ENCODE measurements at places on chromosomes 6 and 20.

DNA sequence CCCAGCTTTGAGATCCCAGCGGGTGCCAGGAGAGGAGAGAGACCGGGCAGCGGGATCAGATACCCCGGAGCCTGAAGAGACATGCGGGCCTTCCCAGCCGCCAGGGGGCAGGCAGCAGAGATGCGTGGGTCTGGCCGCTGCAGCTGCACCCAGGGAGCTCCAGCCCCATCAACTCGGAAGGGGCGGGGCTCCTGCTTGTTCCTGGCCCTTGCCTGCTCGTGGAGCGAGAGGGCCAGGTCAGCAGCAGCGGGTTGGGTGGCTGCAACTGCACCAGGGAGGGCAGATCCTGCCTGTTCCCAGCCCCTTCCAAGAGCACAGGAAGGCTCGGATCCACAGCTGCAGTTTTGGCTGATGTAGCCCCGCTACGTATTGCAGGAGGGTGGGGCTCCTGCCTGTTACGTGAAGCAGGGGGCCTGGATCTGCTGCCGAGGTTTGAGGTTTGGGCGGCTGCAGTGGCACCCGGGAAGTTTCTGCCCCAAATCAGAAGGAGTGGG lies 532.8 kb downstream of the RFPL4B start:
- DNase-seq = no peak

DNA sequence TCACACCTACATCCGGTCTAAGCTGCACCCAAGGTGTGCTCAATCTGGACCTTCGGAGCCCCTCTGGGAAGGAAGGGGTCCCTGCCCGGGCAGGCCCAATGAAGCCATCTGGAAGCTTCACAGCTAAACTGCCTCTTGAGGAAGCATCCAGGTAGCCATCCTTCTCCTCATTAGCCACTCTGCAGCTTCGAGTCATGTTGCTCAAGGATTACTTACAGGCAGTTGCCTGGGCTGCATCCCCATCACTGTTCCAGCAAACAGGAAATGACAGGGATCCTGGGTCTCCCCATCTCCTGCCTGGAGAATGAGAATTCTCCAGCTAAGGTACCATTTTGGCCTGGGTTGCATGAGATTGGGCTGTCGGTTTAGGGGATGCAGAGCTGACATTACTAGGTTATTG lies 91.7 kb downstream of the ERMARD start:
- DNase-seq = no peak

- no peak for DNase-seq
These were observed 2.0 kb upstream of the FOXC1 start for GRCh38 chr6:1607516-1608221.

DNA sequence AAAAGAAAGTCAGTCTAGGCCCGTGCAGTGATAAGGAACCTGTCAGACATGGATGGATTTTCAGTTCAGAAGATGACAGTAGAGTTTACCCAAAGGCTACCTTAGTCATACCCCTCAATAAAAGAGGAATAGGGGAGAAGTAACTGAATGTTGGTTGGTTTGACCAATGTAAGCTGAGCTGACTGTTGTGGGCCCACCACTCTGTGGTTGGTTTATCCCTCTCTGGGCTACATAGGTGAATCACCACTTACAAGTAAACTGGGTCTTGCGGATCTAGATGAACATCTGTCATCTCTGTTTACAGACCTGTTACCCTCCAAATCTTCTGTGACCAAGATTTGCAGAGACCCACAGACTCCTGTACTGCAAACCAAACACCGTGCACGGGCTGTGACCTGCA lies 37.2 kb upstream of the MYLK2 start:
- no peak for DNase-seq

- DNase-seq = no peak
These were observed 18.5 kb upstream of the ISM1 start for GRCh38 chr20:13202565-13202964.

- no peak for DNase-seq
These were observed 349.9 kb downstream of the ARHGAP18 start for GRCh38 chr6:129359811-129360681.

DNA sequence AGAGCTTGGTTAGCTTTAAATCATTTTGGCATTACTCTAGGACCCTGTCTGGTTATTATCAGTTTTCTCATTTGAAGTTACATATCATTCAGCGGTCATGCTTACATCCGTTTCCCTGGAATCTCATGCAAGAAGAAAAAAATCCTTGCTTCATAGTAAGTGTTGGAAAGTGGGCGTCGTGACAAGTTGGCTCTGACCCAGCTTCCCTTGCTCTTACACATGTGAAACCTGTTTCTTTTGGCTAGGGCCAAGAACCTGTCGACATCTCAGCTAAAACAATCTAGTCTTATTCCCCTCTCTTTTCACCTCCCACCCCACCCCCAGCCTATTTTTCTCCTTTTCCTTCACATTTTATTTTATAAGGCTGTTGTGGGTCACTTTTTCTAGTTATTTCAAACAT lies 45.5 kb downstream of the ANKS1A start:
- no peak for DNase-seq

DNA sequence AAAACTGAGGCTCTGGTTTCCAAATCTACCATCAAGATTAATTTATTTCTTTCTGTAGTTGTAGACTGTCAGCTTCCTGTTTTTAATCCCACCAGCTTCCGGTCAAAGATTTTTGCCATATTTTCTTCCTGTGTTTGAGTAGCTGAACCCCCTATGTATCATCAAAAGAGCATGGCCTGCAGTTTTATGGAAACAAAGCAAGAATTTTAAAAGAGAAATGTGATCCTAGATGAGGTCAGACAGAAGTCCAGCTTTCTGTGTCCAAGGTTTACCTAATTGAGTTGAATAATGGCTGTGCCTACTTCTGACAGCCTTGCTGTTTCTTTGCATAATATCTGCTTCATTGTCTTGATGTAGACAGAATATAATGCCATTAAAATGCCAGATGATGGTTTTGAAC lies 163.7 kb downstream of the CARMIL1 start:
- no peak for DNase-seq

- no peak for DNase-seq
These were observed 90.3 kb downstream of the VEGFA start for GRCh38 chr6:43860285-43860684.

GRCh38 chr6:106882601-106883518 lies 91.7 kb downstream of the CD24 start:
- DNase-seq = no peak

- no peak for DNase-seq
These were observed 112.1 kb upstream of the BCLAF1 start for GRCh38 chr6:136401749-136402148.

DNA sequence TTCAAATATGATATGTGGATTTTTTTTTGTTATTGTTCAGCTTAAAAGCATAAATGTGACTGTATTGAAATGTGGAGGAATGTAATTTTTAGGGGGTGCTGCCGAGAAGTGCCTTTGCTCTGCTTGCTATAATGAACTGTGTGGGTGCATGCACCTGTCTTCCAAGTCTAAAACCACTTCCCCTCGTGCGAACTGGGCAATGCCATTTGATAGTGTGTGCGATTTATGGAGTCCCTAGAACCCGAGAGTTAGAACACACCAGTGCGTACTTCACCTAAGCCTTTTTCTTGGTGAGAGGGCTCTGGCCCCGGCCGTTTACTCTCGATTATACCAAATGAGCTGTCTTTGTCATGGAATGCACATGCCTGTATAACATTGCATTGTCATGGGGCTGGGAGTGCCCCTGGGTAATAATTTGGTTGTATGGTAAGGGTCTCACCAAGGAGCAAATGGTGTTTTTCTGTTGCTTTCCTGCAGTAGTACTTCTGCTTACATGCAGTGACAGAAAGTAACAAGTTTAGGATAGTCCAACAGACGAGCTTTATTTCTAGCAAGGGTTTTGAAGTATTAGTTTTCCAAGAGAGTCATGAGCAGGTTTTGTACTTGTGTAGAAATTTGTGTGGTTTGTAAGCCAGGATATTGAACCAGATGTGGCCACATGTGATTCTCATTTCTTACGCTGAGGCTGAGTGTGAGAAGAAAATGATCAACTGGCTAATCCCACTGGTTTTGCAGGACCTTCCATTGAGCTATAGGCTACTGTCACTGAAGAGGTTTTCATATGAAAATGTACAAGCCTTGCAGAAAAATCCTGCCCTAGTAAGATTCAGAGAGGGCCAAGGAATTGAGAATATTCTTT lies 172.4 kb downstream of the DTNBP1 start:
- DNase-seq = no peak

- DNase-seq = no peak
These were observed 86.3 kb downstream of the DACT2 start for GRCh38 chr6:168232989-168233874.

DNA sequence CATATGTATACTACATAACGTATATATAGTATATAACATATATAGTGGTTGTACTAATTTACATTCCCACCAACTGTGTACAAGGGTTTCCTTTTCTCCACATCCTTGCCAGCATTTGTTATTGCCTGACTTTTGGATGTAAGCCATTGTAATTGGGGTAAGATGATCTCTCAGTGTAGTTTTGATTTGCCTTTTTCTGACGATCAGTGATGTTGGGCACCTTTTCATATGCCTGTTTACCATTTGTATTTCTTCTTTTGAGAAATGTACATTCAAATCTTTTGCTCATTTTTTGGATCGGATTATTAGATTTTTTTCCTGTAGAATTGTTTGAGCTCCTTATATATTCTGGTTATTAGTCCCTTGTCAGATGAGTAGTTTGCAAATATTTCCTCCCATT lies 11.4 kb downstream of the SYNJ2 start:
- no peak for DNase-seq

- no peak for DNase-seq
These were observed 108.9 kb downstream of the ADTRP start for GRCh38 chr6:11669696-11670095.

- no peak for DNase-seq
These were observed 229.1 kb downstream of the PLCB1 start for GRCh38 chr20:8361006-8361652.

GRCh38 chr20:51831866-51832265 lies 29.5 kb upstream of the SALL4 start:
- DNase-seq = no peak
